NCI-H187 treated with DMSO at 0.1 percent for 48 hours (cell line): ENCODE measurements at places on chromosomes 12 and 14.

DNA sequence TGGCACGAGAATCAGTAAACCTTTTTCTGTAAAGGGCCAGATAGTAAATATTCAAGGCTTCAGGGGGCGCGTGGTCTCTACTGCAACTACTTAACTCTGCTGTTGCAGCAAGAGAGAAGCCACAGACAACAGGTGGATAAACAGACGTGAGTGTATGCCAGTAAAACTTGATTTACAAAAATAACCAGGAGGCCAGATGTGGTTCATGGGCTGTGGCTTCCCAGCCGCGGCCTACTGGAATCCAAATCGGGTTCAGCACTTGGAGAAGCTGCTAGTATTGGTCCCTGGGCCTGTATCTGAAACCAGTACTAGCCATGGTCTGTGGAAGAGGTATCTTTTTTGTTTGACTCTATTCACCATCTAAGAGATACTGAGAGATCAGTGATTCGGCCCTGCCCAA, 13.3 kb downstream of the PPP2R5C start:
- DNase-seq, result no peak

- DNase-seq, result no peak
These were observed 59.1 kb downstream of the ISCA2 start for GRCh38 chr14:74552623-74553022.

- no peak for DNase-seq
These were observed 170.1 kb upstream of the PWP1 start for GRCh38 chr12:107515446-107515958.

DNA sequence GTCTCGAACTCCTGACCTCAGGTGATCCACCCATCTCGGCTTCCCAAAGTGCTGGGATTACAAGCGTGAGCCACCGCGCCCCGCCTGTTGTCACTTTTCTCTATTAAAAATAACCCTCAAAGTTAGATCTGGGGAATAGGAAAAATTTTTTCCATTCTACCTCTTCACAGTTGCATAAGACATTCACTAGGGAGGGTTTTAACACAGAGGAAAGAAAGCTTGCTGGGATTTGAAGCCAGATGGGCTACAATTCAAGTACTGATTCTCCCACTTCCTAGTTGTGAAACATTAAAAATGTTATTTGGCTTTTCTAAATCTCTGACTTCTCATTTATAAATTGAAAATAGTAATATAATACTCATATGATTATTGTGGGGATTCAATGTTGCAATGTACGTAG, 23.3 kb upstream of the SLC15A5 start:
- no peak for DNase-seq

GRCh38 chr12:94889445-94890210, 113.9 kb downstream of the NDUFA12 start:
- DNase-seq, result no peak

- DNase-seq, result no peak
These were observed 1095.7 kb downstream of the FLRT2 start for GRCh38 chr14:86625637-86626036.

DNA sequence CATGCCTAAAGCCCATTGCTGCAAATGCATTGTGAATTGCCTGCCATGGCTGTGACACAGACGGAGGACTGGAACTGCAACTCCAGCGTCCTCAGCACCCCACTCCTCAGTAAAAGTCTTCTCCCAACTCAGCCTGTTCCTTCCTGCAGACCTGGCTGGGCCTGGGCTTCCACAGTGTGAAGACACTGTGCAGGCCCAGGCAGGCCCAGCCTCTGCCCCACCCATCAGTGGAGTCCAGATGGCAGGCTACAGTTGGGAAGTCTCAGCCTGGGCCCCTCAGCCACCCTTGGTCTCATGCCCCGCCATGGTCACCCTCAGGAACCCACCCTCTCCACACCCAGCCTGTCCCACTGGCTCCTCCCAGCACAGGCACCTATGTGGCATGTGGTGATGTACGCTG, 22.0 kb downstream of the VSX2 start:
- no peak for DNase-seq

- no peak for DNase-seq
These were observed 32.2 kb downstream of the MIA2 start for GRCh38 chr14:39265806-39266524.

DNA sequence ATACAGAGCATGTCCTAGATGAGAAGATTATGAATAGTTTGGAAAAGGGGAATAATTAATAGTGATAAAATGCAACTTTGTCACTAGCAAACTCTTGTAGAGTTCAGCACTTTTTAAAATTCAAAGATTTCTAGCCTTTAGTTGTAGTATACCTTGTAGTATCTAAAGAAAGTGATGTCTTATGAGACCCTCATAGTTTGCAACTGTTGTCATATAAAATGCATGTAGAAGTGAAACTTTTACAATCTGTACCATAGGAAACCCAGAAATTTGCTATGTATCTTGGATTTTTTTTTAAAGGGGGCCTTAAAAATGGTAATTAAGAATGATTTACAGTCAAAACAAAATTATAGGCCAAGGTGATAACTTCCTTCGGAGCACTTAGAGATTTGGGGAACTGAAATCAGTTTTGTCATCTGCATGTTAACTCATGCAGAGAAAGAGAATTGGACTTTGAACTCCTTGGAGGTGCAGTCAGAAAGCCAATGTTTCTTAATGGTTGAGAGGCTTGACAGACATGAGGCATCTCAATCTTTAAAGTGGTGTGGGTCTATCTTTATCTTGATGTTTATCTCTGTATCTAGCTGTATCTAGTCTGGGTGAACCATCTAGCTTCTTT, 1.3 kb downstream of the LRRK2 start:
- DNase-seq, result no peak

DNA sequence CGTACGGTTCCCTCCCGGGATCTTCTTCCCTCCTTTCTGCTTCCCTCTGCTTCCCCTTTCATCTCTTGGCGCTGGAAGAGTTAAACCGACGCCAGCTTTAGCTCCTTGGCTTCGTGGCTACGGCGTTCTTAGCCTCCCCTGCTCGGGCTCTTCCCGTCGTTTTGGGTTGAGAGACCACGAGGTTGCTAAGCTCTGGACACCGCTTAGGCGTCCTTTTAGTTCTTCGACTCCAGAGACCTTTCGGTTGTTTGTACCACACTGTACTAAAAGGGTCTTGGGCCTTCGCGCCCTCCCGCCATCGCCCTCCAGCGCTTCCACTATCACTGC, 545 bp downstream of the CPSF2 start:
- no peak for DNase-seq

DNA sequence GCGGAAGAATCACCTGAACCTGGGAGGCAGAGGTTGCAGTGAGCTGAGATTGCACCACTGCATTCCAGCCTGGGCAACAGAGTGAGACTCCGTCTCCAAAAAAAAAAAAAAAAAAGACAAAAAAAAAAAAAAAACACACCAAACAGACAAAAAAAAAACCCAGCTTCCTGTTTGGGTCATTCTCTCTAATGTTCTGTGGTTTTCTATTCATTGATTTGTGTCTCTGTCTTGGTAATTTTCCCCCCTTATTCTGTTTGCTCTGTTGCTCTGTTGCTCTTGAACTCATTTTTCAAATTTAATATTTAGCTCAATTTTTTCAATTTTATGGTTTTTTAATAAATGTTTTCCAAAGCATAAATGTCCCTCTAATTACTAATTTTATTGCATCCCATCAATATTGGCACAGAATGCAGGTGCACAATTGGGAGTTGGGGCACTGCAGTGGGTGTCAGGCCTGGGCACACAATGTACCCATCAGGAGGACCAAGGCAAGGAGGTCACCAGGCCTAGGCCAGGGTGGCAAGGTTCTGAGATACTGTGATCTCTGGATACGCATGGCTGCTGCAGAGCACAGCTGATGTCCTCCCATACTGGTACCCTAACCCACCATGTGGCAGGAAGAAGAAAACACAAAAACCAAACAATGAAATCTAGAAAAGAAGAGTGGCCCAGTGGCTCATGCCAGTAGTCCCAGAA, 8.0 kb upstream of the GNPTAB start:
- no peak for DNase-seq

GRCh38 chr12:27555361-27555760, 31.4 kb downstream of the PPFIBP1 start:
- DNase-seq, result no peak

GRCh38 chr12:6534695-6534944, 303 bp downstream of the GAPDH start:
- no peak for DNase-seq

DNA sequence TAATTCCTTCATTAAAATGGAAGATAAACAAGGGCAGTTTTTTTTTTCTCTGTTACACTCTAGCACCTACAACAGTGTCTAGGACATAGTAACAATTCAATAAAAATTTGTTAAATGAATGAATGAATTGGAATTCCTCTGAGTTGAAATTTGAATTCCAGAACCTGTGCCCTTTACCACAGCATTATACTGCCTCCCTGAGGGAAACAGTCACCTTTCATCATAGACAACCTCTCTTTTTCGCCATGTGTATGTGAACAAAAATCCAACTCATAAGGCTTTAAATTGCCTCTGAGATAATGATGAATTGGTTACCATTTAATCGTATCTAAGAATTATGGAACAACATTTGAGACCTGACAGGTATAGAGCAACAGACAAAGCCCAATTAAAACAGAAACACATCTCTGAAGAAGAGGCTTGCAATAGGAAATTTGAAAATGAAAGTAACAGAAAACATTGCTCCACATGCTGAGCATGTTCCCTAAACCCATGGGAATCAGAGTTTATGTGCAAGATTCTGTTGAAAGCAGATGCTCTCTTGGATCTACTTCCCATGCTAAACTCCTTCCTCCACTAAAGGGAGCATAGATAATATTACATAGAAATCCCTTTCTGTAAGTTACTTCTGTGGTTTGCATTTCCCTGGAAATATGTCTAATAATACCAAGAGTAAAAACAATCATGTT, 657.8 kb downstream of the GALC start:
- DNase-seq, result no peak

DNA sequence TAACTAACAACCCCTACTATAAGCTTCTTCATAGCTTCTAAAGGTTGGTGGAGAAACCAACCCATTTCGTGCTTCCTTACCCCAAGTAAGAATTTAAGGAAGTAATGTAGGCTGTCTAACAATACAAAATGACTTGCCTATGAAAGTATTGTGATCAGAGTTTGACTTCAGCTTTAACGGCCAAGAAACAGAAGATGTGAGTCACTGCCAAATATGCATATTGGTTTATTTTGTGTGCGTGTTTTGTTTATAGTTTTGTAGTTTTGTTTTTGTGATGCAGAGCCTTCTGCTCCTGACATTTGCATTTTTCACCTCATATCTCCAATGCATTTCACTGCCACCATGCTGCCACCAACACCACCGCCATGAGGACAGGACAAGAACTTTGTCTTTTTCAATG, 146.0 kb downstream of the FBXL14 start:
- DNase-seq, result no peak

DNA sequence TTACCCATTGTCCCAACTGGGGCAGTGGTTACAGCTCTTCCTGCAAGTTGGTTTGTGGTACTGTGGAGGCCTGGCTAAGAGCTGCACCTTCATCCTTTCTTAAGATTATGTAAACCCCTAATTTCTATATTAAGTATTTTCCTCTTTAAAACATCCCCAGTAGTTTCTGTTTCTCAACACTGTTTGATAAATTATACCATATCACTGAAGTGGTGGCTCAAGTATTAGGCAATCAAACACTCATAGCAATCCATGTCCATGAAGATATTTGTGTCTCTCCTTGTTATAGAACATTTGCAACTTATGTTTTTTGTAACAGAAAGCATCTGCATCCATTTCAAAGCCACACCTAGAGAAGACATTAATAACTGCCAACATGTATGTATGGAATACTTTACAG, 31.8 kb downstream of the ATXN3 start:
- no peak for DNase-seq

GRCh38 chr12:118874698-118875548, 106.4 kb upstream of the SRRM4 start:
- DNase-seq, result peak; percentile 40

GRCh38 chr12:75414671-75415070, 23.8 kb downstream of the GLIPR1L2 start:
- no peak for DNase-seq

DNA sequence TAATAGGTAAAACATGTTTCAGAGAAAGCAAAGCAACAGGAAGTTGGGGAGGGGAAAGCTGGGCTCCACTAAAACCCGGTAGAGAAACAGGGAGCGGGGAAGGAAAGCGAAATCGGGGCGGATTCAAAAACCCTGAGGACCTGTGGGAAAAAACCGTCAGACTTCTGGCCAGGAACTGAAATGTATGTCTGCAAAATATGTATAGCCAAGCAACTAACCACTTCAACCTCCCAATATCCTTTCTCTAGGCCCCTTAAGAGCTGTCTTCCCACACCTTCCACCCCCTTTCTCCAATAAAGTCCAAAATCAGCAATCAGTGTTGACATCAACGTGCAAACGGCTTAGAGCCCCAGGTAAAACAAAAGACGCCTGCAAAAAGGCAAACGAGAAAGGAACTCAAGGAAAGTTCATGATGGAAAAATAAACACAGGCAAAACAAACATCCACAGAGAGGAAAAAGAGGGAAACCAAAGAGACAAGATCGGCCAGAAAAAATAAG, 32.8 kb downstream of the SIX1 start:
- DNase-seq, result no peak

GRCh38 chr12:48787791-48788523, 932 bp downstream of the ADCY6 start:
- no peak for DNase-seq

- DNase-seq, result no peak
These were observed 3.6 kb downstream of the FNTB start for GRCh38 chr14:64990296-64990695.

DNA sequence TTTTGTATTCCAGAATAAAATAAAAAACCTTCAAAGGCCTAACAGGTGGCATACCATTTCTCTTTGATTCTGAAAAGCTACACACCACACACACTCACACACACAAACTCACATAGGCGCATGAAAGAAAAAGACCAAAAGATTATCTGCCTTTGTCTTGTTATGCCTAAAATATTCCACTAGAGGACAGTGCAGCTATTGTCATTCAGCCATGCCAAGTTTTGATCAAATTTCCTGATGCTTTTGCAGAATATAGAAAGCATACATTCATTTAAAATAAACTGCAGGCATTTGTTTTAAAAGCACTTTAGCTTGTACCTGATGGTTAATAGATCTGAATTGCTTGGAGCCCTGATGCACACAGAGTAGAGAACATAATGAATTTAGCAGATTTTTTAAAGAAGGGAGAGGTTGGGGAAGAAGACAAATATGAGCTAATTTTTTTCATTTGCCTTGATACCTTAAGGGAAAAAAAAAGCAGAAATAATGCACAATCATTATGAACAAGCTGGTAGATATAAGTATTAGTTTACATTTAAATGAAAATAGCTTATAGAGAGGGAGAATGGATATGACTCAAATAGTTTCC, 1766.9 kb upstream of the SEL1L start:
- peak; percentile 1 for DNase-seq

DNA sequence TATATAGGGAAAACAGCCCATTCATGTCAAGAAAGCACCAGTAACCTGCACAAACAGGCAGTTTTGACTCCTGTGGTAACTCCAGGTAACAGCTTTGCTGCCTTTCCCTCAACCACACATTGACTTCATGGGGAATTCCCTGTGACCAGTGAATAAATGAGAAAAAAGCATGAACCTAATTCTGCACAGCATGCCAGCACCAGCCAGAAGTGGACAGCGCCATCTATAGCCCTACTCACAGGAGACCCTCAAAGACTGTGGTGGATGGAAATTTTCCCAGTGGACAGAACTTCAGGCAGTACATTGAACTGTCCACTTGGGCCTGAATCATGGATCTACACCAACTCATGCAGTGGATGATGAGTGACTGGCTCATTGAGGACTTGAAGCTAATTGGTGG, 152.1 kb downstream of the SLC8A3 start:
- no peak for DNase-seq
